ENCODE measurements at places on chromosomes 12 and 14. TPM values are rescaled to one million over a fixed set of nuclear protein-coding genes. Genes with fewer than 3 reads are reported as not detected.
A peak's percentile ranks its signal among the peaks of the same experiment; 100 is the strongest.

DNA sequence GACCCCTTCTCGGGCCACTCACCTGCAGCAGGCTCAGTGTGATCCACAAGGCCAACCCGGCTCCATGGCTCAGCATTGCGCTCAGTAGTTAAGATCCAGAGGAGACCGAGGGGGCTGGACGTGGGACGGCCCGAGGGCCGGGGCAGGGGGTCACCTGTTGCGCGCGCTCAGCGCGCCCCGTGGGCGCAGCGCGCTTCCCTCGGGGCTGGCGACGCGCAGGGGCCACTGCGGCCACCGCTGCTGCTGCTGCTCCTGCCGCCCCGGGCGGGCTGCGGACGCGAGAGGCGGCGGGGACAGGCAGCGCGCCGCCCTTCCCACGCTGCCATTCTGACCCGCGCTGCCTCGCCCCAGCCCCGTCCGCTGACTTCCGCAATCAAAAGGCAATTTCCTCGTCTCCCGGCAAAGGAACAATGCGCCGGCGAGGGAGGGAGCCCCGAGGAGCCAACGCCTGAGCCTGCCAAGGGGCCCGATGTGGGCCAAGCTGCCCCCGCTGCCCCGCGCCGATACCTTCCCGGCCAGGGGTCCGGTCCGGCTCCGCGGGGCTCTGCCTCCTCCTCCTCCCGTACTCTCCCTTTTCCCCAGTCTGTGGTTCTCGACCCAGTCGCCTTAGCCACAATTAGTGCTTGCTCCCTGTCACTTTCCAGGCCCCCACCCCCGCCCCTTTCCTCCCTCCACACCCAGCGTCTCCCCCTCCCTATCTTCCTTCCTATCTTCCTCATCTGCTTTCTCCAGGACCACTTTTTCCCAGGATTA, 27.3 kb downstream of the PTPRB start:
- peak; percentile 28 for DNase-seq

DNA sequence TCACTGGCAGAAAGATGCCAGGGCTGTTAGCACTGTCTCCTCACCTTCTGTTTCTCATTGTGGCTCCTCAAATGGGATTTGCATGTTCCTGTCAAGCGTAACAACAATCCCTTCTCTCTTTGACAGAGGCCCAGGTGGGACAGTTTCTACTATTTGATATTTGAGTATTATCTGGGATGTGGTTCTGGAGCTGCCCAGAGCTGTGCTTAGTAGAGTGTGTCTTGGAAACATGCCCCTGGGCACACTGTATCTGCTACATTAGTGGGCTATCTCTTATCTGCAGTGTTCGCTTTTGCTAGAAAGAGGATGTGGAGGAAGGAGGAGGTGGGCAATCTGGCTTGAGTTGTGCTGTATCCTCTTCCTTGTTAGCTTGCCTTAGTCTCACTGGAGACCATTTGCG, 3.8 kb upstream of the ACADS start:
- no peak for DNase-seq

DNA sequence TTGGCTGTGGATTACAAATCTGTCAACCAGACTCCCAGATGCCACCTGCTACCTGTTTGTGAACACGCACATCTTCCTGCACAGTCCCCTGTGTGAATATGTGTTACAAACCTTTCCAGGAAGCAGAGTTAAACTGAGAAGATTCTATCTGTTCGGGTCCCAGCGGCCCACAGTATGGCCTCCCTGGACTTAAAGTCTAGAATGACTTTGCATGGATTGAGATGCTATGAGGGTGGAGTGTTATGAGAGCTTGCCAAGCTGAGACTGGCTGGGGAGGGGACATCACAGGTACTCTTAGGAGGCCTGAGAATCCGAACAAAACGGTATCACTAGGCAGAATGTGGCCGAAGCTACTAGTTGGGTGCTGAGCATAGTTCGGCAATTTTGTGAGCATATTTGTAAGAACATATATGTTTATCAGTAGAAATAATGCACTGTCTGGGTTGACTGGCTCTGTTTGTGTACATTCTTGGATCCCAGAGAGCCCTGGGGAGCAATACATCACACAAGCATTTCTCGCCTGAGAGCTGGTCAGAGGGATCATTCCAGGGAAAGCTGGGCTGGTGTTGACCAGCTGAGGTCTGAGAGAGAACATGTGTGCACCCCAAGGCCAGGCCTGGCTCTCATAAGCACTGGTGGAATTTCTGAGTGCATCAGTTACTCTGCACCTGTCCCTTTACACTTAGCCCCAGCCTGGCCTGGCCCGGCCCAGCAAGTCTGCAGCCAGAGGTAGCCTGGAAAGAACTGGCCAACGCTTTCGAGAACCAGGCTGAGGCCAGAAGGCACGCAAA, 29.8 kb upstream of the LTBP2 start:
- DNase-seq: no peak

DNA sequence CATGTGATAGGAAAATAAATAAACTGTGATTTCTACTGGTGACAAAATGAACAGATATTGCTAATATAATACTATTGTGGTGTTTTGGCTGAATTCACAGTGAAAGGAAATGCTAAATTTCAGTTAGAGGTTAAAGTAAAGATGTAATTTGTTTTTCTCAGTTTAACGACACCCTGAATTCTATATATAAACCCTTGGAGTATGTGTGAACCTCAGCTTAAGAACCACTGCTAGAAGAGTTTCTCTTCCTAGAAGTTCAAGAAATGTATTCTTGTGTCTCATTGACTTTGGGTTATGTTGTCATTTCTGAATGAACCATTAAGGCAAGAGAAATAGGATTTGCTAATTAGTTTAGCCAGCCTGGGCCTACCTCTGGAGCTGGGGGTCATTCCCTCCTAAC, 8.2 kb downstream of the FBXO34 start:
- DNase-seq: no peak

GRCh38 chr12:101493556-101493955, 18.4 kb downstream of the SPIC start:
- DNase-seq: no peak

DNA sequence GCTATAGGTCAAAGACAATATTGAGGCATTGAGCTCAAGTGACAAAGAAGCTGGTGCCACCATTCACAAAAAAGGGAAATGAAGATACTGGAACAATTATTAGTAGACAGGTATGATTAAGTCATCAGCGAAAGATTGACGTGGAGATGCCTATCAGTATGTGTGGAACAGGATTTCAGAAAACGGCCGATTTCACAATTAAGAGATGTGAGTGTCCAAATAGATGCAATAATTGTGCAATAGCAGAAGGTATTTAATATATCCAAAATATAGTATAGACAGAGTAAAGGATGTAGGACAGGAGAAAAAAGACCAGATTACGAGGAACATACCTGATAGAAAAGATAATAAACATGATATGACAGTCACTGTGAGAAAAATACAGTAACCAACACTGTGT, 433.1 kb downstream of the C12orf50 start:
- no peak for DNase-seq

- no peak for DNase-seq
Measured at GRCh38 chr12:56129206-56129941, 1.3 kb downstream of the ESYT1 start.

DNA sequence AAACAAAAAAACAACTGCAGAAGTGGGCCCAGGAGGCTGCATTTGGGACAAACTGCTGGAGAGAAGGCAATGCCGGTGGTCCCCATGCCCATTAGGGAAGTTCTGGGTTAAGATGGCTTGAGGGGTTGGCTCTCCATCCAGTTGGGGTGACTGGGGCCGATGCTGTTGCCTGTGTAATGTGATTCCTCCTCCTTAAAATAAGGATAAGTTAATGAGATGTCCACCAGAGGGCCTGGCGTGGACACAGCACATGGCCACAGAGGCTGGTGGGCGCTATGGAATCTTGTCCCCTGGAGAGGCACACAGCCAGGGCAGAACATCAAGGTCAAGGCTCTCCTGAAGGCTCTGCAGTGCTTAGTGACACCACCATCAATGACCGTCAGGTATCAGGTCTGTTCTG, 1.0 kb upstream of the TESC start:
- DNase-seq: no peak

GRCh38 chr12:96242597-96242996, 48.4 kb downstream of the ELK3 start:
- DNase-seq: no peak

- DNase-seq: no peak
Measured at GRCh38 chr14:65000898-65001591, 14.3 kb downstream of the FNTB start.

- DNase-seq: peak; percentile 90
Measured at GRCh38 chr12:116818948-116819832, 62.1 kb downstream of the HRK start.

GRCh38 chr12:85445060-85445938, 165.3 kb downstream of the ALX1 start:
- no peak for DNase-seq

- no peak for DNase-seq
Measured at GRCh38 chr12:55745361-55746173, 2.6 kb downstream of the GDF11 start.

DNA sequence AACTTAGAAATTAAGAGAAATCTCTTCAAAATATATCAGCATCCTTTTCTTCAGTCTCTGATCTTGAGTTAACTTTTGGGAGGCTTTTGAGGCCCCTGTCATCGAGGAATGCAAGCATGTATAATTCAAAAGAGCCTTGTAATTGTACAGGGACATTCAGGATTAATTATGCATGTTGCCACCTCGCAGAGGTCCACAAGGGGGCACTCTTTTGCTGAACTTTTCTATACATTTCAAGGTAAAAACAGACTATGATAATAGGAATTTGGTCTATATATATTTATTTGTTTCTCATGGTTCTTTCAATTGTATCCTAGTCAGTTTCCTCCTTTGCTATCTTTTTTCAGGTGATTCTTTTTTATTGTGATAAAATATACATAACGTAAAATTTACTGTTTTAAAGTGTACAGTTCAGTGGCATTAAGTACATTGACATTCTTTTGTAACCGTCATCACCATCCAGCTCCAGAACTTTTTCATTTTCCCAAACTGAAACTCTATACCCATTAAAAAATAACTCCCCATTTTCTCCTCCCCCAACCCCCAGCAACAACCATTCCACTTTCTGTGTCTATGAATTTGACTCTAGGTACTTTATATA, 47.0 kb upstream of the SLC2A13 start:
- DNase-seq: peak; percentile 51

The MYH6 gene
- total RNA-seq: not detected

The PZP gene
- total RNA-seq: not detected

The ZDHHC22 gene
- not detected for total RNA-seq
